ENCODE measurements at places on chromosomes 1 and 21.

DNA sequence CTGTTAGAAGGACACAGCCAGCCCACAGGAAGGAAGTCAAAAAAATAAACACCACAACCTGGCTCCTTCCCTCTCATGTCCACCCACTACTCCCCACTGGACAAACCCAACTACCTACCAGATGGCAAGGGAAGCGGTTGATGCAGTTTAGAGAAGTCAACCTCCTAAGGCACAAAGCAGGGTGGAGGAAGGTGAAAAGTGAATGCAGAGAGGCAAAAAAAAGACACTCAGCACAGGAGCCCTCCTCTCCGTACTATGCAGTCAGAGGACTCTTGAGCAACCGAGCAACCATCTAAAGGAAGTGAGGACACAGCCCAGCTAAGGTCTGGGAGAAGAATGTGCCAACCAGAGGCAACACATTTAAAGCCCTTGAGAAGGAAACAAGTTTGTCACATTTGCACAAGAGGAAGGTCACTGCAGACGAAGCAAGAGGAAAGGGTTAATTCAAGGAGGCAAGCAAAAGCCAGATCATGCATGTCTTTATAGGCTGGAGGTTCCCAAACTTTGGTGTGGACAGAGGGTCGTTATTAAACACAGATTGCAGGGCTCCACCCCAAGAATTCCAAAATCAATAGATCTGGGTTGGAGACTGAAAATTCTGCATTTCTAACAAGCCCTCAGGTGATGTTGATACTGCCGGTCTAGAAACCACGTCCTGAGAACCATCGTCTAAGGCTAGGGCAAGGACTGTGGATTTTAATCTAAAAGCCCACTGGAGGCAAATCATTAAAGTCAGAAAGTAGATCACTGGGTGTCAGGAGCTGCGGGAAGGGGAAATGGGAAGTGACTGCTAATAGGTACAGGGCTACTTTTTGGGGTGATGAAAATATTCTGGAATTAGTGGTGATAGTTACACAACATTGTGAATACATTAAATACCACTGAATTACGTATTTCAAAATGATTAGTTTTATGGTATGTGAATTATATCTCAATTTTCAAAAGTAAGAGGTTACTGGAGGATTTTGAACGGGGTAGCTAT lies 19.7 kb downstream of the TP53BP2 start:
- DNase-seq = no peak

DNA sequence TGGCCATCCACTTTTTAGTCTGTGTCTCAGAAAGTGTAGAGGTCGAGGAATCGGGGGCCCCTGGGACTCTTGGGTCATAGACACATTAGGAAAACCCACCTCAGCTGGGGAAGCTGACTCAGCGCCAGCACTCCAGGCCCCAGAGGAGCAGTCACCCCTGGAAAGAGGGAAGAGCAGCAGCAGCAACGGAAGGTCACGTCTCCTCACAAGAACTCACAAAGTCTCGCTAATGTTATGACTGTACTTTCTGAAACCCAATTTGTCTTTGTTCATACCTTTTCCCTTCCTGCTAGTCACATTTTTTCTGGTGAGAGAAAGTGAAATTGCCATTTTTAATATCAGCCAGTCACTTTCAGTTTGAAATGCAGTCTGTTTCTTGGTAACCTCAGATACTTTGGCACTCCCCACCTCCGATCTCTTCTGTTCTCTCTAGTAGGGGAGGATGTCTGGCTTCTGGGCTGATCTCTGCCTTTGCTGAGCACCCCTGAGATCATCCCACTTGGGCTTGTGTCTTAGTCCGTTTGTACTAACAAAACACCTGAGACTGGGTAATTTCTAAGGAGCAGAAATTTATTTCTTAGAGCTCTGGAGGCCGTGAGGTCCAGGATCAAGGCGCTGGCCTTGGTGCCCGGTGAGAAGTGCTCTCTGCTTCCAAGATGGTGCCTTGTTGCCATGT lies 6.0 kb upstream of the NLRP3 start:
- DNase-seq = no peak

DNA sequence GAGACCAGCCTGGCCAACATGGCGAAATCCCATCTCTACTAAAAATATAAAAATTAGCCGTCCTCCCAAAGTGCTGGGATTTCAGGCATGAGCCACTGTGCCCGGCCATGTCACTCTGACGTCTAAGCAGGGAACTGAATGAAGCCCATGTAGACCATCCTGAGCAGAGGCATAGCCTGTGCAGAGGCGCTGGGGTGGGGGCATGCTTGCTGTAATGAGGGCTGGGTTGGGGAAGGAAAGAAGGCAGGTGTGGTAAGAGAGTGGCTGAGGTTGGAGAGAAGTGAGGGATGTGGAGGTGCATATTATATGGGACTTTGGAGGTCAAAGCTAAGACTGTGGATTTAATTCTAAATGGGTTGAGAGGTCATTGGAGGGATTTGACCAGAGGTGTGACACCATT lies 47.1 kb upstream of the SCMH1 start:
- no peak for DNase-seq

DNA sequence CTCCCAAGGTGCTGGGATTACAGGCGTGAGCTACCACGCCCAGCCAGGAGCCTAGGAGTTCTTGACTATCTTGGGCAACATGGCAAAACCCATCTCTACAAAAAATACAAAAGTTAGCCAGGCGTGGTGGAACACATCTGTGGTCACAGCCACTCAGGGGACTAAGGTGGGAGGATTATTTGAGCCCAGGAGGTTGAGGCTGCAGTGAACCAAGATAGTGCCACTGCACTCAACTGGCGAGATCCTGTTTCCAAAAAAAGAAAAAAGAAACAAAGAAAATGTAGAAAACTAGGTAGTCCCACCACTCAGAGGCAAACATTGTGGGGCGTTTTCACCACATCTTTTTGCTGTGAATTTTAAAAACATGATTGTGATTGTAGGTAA lies 141.3 kb downstream of the ZZZ3 start:
- no peak for DNase-seq

DNA sequence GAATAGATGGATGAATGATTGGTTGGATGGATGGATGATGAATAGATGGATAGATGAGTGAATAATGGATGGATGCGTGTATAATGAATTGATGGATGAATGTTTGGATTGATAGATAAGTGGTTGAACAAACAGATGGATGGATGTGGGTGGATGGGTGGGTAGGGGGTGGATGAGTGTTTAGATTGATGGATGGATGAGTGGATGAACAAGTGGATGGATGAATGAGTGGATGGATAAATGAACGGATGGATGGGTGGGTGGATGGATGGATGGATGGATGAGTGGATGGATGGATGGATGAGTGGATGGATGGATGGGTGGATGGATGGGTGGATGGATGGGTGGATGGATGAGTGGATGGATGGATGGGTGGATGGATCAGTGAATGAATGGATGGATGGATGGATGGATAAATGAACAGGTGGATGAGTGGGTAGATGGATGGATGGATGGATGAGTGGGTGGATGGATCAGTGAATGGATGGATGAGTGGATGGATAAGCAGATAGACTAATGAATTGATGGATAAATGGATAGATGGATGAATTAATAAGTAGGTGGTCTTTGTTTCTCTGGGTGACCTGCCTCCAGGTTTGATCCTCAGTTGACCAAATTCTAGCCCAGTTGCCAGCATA lies 64.3 kb downstream of the SPSB1 start:
- DNase-seq = no peak

- no peak for DNase-seq
Measured at GRCh38 chr1:12464598-12465056, 153.4 kb downstream of the DHRS3 start.

All from mesothelial cell of epicardium (in vitro differentiated cells).